ENCODE measurements at places on chromosomes 13 and 19.

- DNase-seq, result no peak
These were observed 794.7 kb downstream of the EFNB2 start for GRCh38 chr13:105740739-105741138.

DNA sequence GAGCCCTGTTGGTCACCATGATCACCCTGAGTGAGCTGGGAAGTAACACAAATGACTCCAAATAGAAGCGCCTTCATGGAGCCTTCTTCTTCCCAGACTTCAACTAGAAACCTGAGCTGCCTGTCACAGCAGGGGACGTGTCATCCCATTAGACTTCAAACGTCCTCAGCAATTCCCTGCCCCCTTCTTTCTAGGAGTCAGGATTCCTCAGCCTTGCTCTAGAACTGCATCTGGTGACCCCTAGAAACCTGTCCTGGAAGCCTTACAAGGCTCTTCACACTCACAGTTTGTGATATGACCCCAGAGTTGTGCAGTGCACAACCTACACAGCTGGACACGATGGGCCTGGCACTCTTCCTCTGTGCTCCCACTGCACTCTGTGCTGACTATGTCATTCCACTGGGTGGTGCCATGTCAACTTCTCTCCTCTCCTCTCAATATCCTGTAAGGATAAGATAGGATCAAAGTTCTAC is 23.6 kb upstream of the TTYH1 start:
- no peak for DNase-seq

- DNase-seq, result no peak
These were observed 96.3 kb downstream of the DACH1 start for GRCh38 chr13:71770710-71771109.

- no peak for DNase-seq
These were observed 35.1 kb downstream of the RASA3 start for GRCh38 chr13:114097212-114097892.

- no peak for DNase-seq
These were observed 290.2 kb downstream of the IRS2 start for GRCh38 chr13:109496216-109496615.
